ENCODE measurements at places on chromosomes 12 and 14.

GRCh38 chr12:52964556-52965336, 15.8 kb downstream of the KRT18 start:
- no peak for DNase-seq

DNA sequence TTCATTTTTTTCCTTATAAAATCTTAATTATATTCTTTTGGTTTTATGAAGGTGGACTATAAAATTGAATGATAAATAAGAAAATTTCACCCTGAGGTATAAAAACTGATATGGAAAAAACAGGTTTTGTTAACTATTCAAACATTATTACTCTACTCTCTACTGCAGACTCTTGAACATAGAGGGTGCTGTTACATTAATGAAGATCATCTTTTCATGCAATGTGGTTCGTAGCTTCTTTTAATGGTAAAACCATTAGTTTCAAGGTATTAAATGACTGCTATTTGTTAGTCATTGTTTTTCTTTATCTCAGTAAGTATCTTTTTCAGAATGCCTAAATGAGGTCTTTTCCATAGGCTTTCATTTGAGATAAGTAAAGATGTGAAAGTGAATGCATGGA, 510.4 kb downstream of the SLC16A7 start:
- peak; percentile 6 for DNase-seq

DNA sequence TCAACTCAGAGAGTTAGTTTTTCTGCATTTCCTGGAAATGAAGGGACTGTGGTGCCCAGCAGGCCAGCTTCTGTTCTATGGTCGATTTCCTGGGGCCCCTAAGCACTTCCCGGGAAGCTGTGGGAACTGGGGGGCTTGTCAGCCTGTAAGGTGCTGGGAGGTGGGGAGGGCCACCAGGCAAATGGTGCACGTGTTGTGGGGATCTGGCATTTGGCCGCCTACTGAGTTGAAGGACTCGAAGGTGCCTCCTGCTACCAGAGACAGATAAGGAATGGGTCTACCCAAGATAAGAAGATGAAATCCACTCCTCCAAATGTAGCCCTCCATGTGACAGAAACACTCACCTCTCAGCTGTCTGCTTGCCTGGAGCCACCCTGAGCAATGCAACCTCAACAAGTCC, 341.7 kb downstream of the DPF3 start:
- no peak for DNase-seq

DNA sequence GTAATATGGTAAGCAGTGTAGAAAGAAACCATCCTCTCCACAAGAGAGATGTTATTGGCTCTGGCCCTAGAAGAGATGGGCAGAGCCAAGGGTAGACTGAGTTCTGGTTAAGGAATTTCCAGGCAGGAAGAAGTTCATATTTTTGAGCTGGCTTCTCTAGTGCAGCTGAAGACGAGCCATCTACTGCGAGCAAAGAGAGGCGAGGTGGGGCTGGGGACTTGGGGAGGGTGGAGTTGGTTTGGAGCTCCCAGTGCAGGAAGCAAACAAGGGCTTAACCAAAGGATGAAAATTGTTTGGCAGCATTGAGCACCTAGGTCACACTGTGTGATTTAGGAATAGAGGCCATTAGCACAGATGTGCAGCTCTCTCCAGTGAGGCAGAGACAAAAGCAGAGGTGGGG, 239.6 kb downstream of the ZFP36L1 start:
- no peak for DNase-seq

GRCh38 chr14:68523989-68524725, 268.7 kb downstream of the ZFP36L1 start:
- no peak for DNase-seq

DNA sequence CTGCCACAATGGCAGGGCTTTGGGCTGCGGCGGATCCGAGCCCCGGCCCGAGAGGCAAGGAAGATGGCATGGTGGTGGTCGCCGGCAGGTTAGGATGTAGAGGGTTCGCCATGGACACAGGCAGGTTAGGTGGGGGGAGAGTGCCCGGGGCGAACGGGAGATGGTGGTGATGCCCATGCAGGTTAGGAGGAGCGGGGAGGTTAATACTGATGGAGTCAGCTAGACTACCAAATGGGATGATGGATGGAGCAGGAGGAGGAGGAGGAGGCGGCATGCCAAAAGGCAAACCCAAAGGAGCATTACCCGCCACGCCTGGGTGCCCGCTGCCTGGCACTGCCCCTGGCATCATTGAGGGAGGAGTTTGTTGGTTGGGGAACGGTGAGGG, 6.2 kb downstream of the MYL6 start:
- DNase-seq: no peak

DNA sequence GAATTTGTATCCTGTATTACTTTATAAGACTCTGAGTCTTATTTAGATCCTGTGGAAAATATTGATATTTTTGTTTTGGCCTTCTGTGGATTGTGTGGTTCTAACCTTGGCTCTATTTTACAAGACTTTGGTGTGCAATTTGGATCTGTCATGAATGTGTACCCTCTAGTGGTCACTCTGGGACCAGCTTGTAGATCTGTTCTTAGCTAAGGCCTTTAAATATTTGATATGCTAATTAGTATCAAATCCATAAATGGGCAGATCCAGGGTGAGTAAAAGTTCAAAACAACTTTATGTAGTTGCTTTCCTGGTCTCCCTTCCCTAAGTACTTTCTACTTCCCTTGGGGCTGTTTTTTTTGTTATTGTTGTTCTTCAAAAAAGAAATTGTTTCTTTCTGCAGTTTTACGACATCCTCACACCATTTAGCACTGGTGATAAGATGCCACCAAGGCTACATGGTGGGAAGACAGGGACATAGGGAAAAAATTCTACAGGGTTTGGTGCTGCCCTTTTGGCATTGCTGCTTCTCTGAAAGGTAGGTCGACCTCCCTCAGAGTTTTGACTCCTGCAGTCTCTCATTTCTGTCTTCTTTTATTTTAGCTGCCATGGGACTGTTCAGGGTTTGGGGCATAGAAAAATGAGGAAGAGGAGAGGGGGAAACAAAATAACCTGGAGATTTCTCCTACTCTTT, 238.5 kb downstream of the GPHN start:
- no peak for DNase-seq

GRCh38 chr14:59981564-59981963, 61.6 kb downstream of the LRRC9 start:
- DNase-seq: no peak

- no peak for DNase-seq
These were observed 205.8 kb downstream of the SPTSSA start for GRCh38 chr14:34256223-34256622.

- DNase-seq: peak; percentile 64
These were observed 109.8 kb upstream of the FUT8 start for GRCh38 chr14:65302571-65303189.

GRCh38 chr14:77059276-77059915, 30.9 kb upstream of the IRF2BPL start:
- no peak for DNase-seq

- DNase-seq: no peak
These were observed 27.0 kb downstream of the P2RX7 start for GRCh38 chr12:121159467-121160307.

Measured in NCI-H748 treated with DMSO at 0.1 percent for 48 hours (cell line).